Hematopoietic multipotent progenitor cell treated with erythropoietin and hydrocortisone succinate and interleukin-3 and kit ligand, for 17 days (in vitro differentiated cells): ENCODE measurements at places on chromosomes 6 and 20.

DNA sequence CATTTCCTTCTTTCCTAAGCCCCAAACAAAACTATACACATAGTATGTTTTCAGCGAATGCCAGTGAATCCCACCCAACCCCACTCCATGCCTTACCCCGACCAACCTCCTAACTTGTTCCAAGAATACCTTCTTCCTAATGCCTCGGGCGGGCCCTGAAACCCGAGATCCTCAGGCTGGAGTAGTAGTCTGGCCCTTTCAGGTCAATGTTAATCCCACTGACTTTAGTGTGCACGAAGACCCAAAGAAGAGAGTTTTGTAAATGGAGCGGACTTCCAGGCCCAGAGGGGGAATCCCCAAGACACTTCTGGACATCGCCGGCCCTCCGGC is 394 bp downstream of the YIPF3 start:
- DNase-seq, result no peak

DNA sequence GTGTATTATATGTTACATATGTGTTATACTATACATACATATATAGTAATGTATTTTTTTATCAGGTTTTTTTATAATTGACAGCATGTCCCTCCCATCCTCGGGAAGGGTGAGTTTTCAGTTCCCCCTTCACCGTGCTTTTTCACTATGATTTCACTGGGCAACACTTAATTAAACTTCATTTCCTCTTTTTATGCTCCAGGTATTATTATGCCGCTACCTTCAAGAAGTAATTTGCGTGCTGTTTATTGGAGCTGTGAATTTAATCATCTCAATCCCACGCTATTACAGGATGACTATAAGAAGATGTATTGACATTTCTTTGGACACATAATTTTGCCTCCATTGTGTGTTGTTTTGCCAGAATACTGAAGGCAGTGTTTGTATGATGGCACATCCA is 228.6 kb downstream of the SAMD5 start:
- no peak for DNase-seq

DNA sequence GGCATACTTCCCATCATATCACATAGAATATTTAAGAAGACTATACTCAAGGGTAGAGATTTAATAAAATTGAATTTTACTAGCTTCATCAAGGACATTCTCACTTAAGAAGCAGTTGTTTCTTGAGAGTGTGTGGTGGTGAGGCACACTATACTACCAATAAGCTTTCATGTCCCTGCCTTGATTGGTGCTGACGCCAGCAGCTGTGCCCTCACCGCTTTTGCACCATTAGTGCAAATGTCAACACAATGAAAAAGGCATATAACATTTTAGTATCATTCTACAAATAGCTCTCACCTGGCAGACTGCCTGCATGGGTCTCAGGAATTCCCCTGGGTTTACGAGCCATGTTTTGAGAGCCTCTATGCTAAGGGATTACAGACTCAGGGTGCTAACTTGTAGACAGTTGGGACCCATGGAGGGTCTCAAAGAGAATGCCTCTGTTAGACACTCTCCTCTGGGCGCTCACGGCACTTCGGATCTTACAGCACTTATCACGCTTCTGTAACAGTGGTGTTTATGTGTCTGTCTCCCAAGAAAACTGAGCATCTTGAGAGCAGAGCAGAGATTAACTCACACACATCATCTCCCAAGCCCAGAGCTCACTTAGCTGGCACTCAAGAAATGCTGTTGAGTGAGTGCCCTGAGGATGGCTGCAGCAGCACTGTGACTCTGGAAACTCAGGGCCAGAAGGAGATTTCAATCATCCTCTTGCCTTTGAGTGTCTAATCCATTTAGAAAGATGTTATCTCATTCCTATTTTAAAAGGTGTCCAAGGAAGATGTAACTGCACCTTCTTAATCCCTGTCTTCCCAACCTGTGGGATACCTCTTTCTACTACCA is 143.3 kb upstream of the GPR6 start:
- no peak for DNase-seq

- no peak for DNase-seq
Observed at GRCh38 chr6:84074988-84075781, 41.6 kb downstream of the MRAP2 start.

GRCh38 chr6:134878136-134878535 is 71.8 kb downstream of the ALDH8A1 start:
- DNase-seq, result no peak

DNA sequence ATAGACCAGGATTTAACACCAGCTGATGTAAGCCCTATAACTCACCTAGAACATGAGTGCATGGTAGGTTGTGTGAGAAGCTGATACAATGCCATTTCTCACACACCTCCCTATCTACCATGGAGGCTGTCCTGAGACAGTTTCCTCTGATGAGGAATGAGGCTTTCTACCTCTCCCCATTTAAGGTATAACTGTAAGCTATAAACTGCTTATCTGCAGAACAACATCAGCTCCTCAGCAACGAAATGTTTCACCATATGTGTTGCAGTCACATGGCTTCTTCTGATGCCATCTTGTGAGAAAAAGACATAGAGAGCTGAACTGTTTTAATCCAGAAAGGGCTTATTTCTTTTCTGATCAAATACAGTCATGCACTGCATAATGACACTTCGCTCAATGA is 20.7 kb downstream of the ZKSCAN3 start:
- DNase-seq, result no peak

DNA sequence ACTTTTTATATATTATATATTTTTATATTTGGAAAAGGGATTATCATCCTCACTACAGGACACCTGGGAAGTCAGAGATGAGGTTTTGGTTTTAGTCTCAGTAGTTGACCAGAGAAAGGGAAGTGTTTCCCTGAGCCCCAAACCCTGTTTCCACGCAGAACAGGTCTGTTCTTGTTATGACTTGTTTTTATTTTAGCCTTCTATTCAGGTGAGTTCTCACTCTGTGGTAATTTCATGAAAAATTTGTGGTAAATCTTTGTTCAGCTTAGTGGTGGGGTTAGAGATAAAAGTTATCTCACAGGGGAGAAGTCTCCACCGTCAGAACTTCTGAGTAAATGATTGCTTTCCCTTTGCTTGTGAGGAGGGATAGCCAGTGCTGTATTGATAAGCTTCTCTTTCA is 224.9 kb downstream of the FARS2 start:
- DNase-seq, result no peak

DNA sequence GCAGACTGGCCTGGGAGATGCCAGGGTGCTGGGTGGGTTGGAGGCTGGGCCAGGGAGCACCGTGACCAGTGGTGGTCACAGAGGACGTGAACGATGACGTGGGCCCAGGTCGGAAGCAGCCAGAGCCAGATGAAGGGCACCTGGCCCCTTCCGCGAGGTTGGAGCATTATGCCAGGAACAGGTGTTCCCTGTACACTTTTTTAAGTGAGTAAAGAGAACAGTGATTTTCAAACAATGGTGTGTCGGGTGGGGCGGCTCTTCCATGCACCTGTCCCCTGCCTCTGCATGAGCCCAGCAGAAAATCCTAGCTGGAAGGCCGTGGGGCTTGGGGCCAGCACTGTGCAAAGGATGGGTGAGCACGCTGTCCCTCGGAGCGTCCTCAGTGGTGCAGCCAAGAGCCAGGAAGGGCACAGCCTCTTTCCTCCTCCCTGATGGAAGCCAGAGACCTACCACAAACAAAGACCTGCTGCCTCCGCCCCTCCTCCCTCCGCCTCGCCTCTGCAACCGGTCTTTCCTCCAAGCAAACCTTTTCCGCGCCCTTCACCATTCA is 350.5 kb downstream of the ZFAND3 start:
- no peak for DNase-seq

GRCh38 chr6:39850736-39851297 is 58.6 kb downstream of the DAAM2 start:
- no peak for DNase-seq

GRCh38 chr6:37013516-37014491 is 8.3 kb downstream of the FGD2 start:
- DNase-seq, result no peak

DNA sequence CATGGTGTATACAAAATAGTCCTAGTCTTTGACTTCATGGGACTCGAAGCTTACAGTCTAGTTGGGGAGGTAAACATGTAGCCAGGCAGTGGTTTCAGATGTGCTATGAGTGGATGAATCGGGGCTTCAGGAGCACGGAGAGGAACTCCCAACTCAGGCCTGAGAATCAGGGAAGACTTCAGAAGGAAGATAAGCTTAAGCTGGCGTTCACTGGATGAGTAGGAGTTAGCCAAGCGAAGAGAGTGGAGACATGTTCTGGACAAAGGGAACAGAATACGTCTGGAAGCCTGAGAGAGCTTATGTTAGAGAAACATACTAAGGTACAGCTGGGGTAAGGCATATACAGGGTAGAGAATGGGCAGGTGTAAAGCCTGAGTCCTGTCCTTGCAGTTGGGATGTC is 8.8 kb downstream of the CARMIL1 start:
- DNase-seq, result no peak

- no peak for DNase-seq
Observed at GRCh38 chr20:44914924-44915323, 5.1 kb downstream of the PABPC1L start.

GRCh38 chr6:93222071-93222851 is 197.1 kb downstream of the EPHA7 start:
- DNase-seq, result no peak

GRCh38 chr20:10434832-10435812 is at the start of gene SLX4IP:
SLX4IP (plus strand) TSS chr20:10435305; CDS start chr20:10458205, 22,900 bp downstream.
- peak; percentile 87 for DNase-seq

GRCh38 chr6:3181105-3181504 is 23.8 kb upstream of the TUBB2A start:
- no peak for DNase-seq

DNA sequence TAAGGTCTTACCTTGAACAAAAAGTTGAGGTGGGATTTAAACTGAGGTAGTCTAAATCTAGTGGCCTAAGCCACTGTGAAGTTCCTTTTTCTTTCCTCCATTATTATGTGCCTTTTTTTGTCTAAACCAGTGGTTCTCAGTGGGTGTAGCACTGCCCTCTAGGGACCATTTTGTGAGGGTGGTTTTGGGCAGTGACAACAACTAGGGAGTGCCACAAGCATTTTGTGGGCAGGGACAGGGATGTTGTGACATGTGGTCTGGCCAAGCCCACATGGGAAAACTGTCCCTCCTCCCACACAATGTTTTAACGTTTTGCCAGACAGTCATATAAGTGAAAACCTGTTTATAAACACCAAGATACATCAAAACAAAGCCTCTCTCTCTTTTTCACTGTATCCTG is 899.4 kb upstream of the FLRT3 start:
- no peak for DNase-seq

GRCh38 chr20:35511814-35512420 is 17.5 kb downstream of the C20orf173 start:
- peak; percentile 68 for DNase-seq

GRCh38 chr6:122853259-122853995 is 64.4 kb downstream of the SMPDL3A start:
- DNase-seq, result no peak

DNA sequence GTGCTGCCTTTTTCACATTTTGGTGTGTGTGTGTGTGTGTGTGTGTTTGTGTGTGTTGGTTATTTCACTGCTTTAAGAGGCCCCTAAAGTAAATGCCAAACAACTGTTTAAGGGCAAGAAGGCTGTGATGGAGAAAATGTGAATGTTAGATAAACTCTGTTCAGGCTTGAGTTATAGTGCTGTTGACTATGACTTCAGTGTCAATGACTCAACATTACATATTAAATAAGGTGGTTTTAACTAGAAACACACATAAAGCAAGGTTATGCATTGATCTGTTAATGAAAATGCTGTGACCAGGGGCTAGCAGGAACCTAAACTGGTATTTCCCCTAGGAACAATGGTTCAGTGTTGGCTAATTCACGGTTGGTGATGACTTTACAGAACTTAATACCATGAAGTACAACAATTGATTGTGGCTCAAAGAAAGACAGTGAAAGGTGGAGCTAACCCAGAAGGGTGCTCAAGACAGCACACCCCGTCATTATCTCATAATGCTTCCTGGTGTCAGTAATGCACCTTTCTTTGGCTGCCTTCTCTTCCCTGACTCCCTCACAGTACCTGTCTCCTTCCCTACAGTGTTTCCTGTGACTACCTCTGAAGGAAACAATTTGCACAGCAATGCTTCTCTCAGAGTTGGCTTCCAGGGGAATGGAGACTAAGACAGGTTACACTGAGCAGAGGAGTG is 116.1 kb downstream of the RIN2 start:
- DNase-seq, result no peak

DNA sequence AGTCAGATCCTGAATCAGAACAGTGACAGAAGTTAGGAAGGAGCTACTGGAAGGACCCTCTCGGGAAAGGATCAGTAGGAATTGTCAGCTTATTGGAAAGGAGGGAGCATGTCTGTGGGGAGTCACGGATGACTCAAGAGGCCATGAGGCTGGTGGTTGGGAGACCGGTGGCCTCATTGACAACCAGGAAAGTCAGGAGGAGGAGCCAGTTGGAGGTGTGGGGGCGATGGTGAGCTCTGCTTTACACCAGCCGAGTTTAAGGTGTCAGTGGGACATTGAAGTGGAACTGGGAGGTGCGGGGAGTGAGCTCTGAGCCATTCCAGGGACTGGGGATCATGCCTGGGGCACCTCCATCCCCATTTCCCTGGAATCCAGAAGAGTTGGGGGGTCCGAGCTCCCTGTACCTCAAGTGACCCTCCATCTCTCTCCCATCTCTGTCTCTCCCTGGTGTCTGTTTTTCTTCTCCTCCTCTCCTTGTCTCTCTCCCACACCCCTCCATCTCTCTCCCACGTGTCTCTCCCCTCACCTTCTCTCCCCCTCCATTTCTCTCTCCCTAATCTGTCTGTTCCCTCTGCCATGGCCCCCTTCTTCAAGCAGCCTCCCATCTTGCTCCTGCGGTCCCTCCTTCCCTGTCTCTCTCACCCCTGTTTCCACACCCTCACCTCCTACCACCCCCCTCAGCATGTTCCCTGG is 14.3 kb upstream of the ZBTB9 start:
- no peak for DNase-seq

- DNase-seq, result no peak
Observed at GRCh38 chr20:58019027-58019849, 209.2 kb downstream of the ANKRD60 start.

GRCh38 chr6:42173101-42173500 is at the start of gene GUCA1A:
GUCA1A (plus strand) TSS chr6:42173364; CDS start chr6:42173614, 250 bp downstream.
- no peak for DNase-seq

DNA sequence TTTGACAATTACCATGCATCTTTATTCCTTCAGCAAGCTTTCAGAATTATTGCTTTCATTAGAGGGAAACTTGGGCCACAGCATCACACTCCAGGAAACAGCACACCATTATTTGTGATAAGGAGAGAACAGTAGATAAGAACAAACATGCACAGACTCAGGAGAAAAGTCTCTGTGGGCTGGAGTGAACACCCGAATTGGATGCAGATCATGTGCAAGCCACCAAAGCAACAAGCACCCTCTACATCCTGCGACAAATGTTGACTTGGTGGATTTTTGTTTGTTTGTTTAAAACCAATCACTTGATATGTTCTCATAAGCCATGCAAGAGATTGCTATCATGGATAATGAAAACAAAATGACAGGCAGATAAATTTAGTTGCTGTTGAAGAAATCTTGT is 67.7 kb upstream of the ZFP64 start:
- DNase-seq, result no peak

GRCh38 chr6:31740397-31741223 is 805 bp downstream of the MSH5 start:
- no peak for DNase-seq

DNA sequence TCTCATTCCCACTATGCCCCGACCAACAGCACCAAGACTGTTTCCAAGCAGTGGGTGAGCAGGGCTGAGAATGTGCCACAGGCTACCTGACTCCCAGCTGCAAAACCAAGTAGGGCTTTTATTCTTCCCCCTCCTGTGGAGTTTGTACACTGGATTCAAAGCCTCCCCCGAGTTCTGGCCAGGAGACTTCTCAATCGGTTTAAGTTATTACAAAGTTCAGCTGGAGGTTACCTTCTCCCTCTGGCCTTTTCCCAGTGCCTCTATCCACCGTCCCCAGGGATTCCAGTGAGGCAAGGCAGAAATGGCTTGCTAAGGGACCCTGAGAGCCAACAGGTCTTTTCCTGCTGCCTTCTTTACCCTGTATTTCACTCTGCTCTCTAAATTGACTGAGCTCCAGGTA is 217.0 kb downstream of the ADGRG6 start:
- DNase-seq, result no peak
